ENCODE measurements at places on chromosomes 2 and 18. TPM values are rescaled to one million over a fixed set of nuclear protein-coding genes. Genes with fewer than 3 reads are reported as not detected.
A peak's percentile ranks its signal among the peaks of the same experiment; 100 is the strongest.

The REG1A gene
- 1.2 TPM for total RNA-seq

The UGT1A8 gene
- total RNA-seq: not detected

The CASP8 gene
- total RNA-seq: 26.4 TPM

The ITPRIPL1 gene
- total RNA-seq: 0.51 TPM

The TNFRSF11A gene
- total RNA-seq: 5.2 TPM

The TCF23 gene
- not detected for total RNA-seq

The RTP5 gene
- not detected for total RNA-seq

The SKOR2 gene
- not detected for total RNA-seq

The KCNS3 gene
- 20.0 TPM for total RNA-seq

DNA sequence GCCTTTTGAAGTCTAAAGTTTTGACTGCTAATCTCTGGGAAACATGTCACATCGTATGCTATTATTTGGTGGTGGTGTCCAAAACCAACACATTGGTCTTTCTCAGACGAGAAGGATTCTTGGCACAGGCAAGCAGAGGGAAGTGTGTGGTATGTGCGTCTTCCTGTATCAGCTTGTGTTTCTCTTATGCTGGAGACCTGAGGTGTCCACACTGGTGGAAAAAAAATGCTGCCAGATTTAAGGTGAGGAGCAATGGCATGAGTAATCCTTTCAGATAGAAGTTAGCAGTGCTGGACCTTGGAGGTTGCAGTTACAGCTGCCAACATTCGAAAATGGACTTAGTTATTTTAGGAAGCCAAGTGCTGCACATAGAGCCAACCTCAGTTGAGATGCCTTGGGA, 11.7 kb upstream of the FHL2 start:
- no peak for DNase-seq

DNA sequence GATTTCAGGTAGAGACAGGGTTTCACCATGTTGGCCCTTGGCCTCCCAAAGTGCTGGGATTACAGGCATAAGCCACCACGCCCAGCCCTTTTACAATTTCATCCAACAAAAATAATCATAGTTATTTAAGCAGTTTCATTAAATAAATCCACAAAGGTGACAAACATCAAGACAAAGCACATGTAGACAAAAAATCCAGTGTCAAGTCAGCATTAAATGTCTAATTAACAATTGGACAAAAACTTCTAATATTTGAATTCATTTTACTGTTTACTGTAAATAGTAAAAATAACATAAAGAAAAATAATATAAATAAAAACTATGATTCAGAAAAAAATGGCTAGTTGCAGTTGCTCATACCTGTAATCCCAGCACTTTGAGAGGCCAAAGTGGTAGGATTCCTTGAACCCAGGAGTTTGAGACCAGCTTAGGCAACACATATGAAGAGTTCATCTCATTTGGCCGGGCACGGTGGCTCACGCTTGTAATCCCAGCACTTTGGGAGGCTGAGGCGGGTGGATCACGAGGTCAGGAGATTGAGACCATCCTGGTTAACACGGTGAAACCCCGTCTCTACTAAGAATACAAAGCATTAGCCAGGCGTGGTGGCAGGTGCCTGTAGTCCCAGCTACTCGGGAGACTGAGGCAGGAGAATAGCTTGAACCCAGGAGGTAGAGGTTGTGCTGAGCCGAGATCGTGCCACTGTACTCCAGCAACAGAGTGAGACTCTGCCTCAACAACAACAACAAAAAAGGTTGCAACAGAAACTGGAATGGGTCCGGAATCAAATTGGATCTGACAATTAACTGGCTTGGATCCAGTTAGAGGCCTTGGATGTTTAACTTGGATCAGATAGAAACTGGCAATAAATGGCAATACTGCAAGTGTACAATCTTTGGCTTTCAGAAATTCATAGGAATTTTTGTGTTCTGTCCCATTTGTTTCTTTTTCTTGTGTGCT, 56.9 kb upstream of the MAT2A start:
- peak; percentile 26 for DNase-seq

DNA sequence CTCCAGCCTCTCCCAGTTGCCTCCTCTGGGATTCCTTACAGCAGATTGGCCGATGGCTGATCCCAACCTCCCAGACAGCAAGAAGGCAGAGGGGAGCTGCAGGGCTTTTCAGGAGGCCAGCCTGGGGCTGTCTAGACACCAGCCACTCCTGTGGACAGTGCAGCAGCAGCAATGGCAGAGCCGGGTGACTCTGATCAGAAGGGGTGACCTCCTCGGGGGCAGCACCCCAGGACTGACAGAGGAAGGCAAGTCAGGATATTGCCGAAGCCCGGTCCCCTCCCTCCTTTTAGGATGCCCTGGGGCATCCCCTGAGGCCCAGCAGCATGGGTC, 84.5 kb downstream of the INHBB start:
- peak; percentile 79 for DNase-seq

DNA sequence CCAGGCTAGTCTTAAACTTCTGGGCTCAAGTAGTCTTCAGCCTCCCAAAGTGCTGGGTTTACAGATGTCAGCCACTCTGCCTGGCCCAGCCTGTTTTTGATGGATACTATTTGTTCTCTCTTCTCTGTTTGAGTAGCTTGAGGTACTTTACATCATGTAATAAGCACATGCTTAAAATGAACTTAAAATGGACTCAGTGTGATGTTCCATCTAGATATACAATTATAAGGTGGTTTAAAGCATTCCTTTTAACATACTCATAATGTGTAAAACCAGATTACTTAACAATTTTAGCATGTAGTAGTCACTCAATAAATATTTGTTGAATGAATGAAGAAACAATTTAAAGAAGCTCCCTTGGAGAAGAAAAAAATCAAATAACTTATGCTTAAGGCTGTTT, 9.6 kb downstream of the PTPRM start:
- no peak for DNase-seq

GRCh38 chr2:29900971-29901633, 20.3 kb downstream of the ALK start:
- no peak for DNase-seq

- DNase-seq: no peak
Measured at GRCh38 chr18:48191494-48191893, 217.7 kb downstream of the ZBTB7C start.

DNA sequence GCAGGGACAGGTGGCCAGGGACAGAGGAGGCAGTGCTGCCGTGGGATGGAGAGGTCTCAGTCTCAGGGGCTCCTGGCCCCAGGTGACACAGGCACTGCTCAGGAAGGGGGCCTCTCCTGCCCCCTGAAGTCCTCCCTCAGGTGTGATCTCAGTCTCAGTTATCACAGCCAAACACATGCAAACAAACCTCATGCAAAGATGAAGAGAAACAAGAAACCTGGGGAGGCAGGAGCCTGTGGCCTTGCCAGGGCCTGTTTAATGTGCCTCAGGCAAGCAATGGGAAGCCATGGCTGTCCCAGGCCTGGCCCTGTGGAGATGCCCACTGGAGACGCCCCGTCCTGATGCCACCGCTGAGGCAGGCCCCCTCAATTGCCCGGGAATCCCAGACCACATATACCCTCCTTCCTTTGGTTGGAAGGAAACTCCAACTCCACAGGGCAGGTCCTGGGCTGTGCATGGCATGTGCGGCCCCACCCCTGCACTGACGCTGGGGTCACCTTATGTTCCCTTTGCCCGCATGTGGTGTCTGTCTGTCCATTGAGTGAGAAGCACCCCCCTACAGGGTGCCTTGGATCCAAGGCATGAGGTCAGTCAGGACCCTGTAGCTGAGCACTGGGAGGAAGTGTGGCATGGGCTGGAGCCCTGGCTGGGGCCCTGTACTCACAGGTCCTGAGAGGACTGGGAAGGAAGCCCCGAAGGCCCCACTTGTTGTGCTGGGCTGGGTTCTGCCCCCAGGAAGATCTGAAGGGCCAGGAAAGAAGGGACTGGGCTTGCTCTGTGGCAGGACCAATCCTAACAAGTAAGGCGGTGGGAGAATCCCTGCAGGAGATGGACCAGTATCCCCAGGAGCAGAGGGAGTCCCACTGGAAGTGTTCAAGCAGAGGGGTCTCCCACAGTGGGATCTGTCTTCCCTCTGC, 68.8 kb upstream of the RAB6C start:
- no peak for DNase-seq

GRCh38 chr2:110832740-110833139, 100.4 kb downstream of the ACOXL start:
- no peak for DNase-seq

- DNase-seq: no peak
Measured at GRCh38 chr2:230564805-230565779, 147.6 kb upstream of the CAB39 start.

DNA sequence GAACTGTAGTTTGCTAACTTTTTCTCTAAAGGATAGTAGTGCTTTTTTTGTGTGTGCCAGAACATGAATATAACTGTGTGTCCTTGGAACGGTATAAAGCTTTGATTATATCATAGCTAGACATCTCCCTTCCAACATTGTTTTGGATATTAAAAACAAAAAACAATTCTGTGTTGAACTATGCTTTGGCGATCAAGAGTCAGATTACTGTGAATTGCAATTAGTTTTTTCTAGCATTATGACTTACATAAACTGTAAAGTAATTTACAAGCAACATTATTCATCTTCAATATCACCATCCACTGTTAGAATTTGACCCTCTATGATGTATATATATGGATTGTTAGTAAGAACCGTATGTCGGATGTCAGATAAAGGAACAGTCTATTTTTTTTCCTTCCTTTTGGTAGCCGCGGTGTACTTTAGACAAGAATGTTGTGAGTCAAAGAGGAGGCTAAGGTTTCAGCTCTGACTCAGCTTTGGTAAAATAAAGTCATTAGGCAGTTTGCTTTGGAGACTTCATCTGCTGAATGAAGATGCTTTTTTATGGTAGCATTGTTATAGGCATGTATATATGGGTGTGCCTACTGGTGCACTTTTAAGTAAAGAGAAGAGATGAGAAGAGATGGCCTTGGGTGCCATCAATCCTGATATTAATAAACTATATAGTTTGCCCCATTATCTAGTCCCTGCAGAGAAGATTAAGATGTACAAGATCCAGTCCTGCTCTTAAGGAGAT, 76.4 kb downstream of the LTBP1 start:
- DNase-seq: no peak

DNA sequence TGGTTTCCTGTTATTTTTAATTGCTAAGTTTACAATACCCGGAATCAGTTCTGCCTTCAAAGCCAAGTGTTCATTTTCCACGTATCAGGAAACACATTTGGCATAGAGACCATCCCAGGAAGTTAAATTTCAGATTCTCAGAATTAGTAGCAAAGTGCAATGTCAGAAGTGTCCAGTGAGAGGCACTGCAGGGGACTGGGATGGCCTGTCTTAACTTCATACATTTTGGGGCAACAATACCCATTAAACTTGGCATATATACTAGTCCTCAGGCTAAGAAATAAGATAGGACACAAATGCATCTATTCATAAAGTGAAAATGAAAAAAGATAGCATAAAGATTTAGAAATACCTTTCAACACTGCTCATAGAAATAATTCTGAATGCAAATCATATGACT, 1.5 kb upstream of the IL1RL2 start:
- DNase-seq: no peak

DNA sequence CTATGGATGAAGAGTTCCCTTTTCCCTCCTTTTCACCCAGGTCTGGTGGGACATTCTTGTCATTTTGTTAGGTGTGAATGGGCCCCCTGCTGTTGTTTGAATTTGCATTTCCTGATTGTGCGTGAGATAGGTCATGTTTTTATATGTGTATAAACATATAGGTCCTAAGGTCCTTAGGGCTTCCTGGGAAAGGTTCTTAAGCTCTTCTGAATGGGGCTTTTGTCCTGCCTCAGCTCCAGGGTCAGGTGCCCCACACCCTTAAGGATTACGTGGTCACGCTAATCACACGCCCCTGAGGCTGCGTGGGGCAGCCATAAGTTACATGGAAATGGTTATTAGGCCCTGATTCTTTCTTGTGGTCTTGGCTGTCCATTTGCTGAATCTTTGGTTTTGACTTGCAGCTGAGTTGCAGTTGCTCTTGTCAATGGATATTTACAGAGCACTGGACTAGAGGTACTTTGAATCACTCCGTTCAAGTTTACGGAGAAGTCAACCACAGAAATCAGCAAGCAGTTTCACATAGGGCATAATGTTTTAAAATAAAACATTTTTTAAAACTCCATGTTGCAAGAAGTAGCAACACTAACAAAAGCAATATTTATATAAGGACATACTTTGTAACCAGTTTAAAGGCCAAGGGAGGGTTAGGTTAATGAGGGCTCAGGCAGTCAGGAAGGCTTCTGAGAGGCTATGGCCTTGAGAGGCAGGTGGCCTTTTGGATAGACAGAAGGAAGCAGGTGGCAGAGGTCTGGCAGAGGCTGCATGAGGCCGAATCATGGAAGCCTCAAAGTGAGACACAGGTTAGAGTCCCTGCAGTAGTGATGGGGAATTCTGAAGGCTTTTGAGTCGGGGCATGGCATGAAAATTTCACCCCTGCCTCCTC, 24.2 kb downstream of the LIPG start:
- peak; percentile 43 for DNase-seq

- DNase-seq: no peak
Measured at GRCh38 chr2:237919593-237919992, 47.2 kb upstream of the UBE2F start.

DNA sequence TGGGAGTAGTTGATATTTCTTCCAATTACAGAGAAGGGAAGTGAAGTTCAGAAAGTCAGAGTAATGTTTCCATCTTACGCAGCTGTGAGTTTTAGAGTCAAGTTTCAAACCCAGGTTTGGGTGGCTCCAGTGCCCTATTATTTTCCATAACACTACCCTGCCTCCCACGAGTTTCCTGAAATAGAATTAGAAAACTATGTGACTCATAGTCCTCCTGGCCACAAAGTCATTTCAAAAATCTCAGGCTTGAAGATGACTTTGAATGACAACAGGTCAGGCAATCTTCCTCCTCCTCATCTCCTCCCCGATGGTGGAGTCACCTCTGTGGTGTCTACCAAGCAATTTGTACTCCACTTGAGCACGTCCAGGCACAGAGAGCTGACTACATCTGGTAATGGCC, 212.3 kb upstream of the TRIB2 start:
- DNase-seq: no peak

GRCh38 chr2:38635139-38635538, 30.8 kb upstream of the GALM start:
- no peak for DNase-seq

GRCh38 chr2:232976176-232976575, 36.9 kb downstream of the NGEF start:
- DNase-seq: peak; percentile 64

GRCh38 chr2:196431957-196432356, 207.6 kb upstream of the CCDC150 start:
- DNase-seq: no peak

GRCh38 chr2:137185378-137186078, 420.2 kb downstream of the THSD7B start:
- DNase-seq: no peak
